ENCODE measurements at places on chromosomes 4 and X.

DNA sequence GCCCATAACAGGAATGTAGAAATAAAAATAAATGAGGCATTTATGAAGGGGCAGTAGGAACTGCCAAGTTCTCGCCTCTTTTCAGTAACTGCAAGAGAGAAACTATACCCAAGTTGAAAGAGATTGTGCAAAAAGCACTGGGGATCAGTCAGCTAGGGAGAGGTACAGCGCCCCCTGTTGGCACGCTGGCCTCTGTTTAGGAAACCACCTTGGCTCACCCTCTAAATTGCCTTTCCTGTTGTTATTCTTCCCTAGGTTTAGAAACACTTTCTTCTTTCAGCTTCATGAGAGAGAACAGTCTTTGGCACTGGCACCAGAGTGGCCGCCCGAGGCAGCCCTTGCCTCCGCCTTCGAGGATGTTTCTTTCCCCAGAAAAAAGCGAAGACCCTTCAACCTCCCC is 348.5 kb downstream of the MID1IP1 start:
- DNase-seq: peak; percentile 44

DNA sequence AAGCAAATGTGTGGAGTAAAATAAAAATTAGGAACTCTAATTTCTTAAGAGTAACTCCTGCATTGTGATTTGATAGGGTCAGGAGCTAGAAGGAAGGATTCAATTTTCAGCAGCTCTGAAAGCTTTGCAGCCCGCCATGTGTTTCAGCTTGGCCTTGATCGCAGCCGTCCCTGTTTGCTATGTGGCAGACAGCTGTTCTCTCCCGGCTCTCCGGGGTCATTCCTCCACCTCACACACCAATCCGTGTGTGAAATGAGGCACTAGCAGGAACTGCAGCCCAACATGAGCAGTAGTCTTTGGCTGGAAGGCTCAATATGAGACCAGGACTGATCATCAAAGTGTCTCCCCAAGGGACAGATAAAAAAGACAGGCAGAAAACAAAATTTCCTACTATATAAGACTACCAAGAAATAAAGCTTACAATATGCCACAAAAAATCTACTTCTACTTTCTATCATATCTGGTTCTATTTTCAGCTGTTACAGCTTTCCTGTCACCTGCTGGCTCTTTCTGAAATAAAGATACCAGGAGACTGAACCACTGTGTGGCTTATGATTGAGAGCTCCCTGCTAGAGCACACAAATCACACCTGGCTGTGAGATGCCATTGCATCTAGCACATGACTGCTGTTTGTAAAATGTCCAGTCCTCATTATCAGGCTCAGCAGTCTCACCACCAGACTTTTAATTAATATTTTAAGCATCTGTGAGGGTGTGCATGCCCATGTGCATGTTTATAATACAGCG is 44.1 kb upstream of the SEC24B start:
- no peak for DNase-seq

- DNase-seq: no peak
Measured at GRCh38 chrX:68841251-68842049, 12.6 kb downstream of the EFNB1 start.

GRCh38 chr4:169098969-169099690 is 89.1 kb upstream of the CBR4 start:
- DNase-seq: no peak

DNA sequence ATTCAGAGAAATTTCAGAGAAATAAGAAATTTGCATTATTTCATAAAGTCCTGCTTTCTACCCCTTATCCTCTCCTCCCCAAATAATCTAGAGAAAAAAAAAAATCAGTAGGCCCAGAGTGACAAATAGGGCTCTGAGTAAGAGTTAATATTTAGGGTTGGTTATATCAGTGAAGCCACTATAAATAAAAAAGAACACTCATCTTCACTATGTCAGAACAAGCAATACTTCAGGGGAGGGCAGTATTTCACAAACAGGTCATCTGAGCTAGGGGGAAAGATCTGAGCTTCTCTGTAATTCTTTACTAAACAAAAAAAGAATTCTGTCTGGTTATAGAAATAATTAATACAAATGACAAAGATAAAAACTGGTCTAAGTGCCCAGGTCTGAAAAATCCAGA is 39.4 kb downstream of the PDE5A start:
- DNase-seq: no peak

DNA sequence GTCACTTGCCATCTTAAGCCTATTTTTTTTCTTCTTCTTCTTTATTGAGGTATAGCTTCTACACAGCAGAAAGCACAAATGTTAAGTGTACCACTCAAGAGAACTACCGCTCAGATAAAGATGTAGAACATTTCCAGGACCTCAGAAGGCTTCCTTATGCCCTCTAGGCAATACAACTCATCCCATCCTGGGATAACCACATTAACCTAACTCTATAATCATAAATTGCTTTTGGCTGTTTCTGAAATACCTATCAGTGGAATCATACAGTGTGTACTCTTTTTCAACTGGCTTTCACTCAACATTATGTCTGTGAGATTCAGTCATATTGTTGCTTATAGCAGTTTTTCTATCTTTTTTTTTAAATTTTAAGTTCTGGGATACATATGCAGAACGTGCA is 51.7 kb downstream of the ARFIP1 start:
- no peak for DNase-seq

DNA sequence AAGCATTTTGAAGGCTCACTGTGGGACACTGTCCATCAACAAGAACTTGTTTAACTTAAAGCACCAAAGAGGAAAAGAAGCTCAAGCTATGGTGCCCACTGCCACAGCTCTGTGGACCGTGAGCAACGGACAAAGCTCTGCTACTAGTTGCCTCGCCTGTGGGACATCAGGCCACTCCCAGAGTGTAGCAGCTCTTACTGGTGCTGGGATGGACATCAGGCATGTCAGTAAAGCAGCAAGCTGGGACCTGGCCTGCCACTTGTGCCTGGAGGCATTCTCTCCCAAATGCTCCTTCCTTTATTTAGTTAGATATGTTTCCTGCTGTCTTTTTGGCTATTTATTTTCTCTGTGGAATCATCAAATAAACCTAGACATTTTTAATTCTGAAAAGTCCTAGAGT is 46.7 kb downstream of the TMEM154 start:
- DNase-seq: no peak

- no peak for DNase-seq
Measured at GRCh38 chrX:40109288-40110008, 11.7 kb upstream of the BCOR start.

GRCh38 chr4:150119492-150119891 is 41.2 kb downstream of the DCLK2 start:
- no peak for DNase-seq

GRCh38 chr4:37599092-37599790 is 86.9 kb downstream of the RELL1 start:
- DNase-seq: no peak

- DNase-seq: no peak
Measured at GRCh38 chr4:190015538-190016368, 11.3 kb downstream of the FRG2 start.

- DNase-seq: no peak
Measured at GRCh38 chr4:186621959-186622553, 66.7 kb upstream of the MTNR1A start.

DNA sequence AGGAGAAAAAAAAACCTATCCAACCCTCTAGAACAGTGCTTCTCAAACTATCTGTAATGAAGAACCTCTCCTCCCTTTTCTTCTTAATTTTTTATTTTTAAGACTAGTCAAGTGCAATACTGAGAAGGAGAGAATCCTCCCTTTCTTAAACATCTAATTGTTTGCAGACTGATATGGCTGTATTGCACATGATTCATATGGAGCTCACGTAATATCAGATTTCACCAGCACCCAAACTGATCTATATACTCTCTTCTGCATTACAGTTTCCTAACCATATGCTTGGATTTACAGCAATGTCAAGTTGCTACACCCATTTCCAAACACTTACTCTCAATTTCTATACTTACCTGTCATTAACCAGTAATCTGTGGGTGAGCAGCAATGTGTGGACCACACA is 9.5 kb downstream of the PRMT9 start:
- DNase-seq: no peak

- DNase-seq: no peak
Measured at GRCh38 chrX:1593286-1594271, 2.2 kb downstream of the AKAP17A start.

GRCh38 chr4:169243825-169244609 is 26.7 kb downstream of the SH3RF1 start:
- no peak for DNase-seq

GRCh38 chr4:73620115-73620792 is at the start of gene RASSF6:
Gene RASSF6, minus strand, starts transcription at chr4:73620436. Its CDS starts 8,641 bp downstream, at chr4:73611795.
- no peak for DNase-seq

DNA sequence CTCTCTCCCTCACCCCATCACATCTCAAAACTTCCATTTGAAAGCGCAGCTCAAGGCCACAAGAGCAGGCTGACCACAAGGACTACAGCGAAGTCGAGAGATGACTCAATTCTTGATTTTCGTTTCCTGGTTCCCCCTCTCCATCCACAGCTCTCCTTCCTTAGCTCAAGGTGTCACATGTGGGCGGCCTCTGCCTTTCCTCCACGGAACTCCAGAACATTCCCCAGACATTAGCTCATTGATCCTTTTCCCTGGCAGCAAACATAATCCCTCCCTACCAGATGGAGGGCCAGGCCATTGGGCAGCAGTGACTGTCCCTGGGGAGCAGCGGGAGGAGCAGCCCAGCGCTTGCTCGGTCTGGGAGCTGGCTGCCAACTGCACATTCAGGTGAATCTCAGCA is 56.3 kb downstream of the CCDC149 start:
- DNase-seq: no peak

DNA sequence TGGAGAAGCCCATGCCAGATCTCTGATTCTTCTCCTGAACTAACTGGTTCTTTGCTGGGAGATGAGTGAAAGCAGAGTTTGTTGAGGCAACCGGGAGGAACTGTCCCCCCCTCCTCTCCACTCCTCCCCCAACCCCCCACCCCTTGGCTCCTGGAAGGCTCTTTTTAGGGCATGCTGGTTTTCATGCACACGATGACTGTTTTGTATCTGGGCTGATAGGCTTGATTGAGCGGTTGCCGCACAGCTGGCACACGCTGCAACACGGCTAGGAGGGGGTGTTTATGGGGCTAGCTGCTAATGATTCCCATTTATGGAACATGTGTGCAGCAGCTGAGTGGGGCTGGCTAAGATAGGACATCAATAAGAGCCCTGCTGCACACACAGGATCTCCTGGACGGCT is 137.2 kb downstream of the SMIM20 start:
- DNase-seq: no peak

- DNase-seq: no peak
Measured at GRCh38 chr4:110988722-110989121, 365.8 kb upstream of the PITX2 start.

GRCh38 chr4:165768281-165768680 is 104.8 kb upstream of the TLL1 start:
- no peak for DNase-seq

DNA sequence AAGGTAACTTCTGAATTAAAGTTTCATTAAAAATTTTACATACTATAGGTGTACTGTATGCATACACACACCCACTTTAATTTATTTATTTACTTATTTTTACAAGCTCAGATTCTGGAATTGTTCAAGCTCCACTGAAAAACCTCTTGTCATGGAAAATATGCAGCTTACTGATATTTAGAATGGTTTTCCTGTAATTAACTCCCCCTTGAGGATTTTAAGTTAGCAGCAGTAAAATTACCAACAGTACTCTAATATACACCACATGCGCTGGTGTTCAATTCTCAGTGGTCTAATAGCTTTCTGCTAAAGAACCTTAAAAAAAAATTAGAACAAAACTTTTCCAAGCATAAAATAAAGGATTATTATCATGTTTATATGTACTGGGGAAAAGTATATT is 12.0 kb downstream of the MAB21L2 start:
- DNase-seq: no peak

DNA sequence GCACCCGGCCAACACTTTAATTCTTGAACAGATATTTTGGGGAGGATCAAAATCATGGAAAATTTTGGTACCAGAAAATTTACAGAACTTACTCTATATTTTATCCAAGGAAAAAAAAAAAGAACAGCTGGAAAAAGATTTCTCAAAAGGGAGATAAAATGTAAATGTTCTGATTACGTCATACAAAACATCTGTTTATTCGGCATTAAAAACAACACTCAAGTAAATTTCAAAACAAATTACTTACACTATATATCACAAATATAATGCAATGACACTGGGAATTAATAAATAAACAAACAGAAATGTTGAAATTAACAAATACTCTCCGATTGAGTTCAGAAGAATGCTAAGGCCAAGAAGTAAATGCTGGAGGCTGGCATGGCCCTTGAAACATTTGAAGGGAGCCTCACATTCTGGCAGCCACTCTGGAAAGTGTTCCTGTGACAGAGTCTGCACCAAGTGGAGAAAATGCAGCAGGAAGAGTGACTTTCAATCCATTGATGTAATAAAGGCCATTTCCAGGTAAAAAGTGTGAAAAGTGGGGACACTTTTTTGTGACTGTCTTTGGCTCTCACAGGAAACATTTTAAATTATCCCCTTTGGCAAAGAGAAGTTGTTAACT is 486.0 kb upstream of the CTSO start:
- no peak for DNase-seq

GRCh38 chr4:169144061-169144600 is 126.6 kb downstream of the SH3RF1 start:
- DNase-seq: no peak

GRCh38 chr4:76028350-76028765 is 5.1 kb upstream of the CXCL10 start:
- DNase-seq: no peak

GRCh38 chr4:99711657-99712056 is 54.0 kb upstream of the C4orf54 start:
- DNase-seq: no peak

GRCh38 chr4:7785017-7785416 is 154.6 kb downstream of the AFAP1 start:
- no peak for DNase-seq

GRCh38 chrX:23890933-23891332 is 16.8 kb downstream of the APOO start:
- no peak for DNase-seq

DNA sequence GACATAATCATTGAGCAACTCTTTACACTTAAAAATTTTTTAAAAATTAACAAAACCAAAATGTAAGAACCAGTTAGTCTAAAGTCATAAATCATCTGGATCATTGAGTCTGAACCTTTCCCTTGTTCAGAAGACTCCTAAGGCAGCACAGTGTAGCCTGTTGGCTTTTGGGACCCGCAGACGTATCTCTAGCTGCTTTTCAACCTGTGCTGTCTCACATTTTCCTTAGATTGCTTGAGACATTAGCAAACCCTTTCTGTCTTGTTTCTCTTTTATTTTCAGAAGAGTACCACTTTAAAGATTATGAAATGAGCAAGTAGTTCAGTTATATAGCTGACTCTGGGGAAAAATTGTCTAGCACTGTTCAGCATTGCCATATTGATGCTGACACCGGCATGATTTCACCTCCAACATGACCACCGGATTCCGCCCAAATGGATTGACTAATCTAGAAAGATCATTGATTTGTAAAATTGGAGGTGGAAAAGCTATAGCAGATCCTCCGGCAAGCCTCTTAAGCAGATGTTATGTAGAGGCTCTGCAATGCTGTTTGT is 8.9 kb downstream of the TCEANC start:
- DNase-seq: no peak

Data from stimulated activated CD4-positive, alpha-beta T cell treated with anti-CD3 and anti-CD28 coated beads, TNF-alpha, amount 100 ng/mL, for 4 hours (primary cell).